ENCODE measurements at places on chromosomes 1 and 21.

GRCh38 chr1:48530727-48531351 is 58.8 kb upstream of the SPATA6 start:
- DNase-seq = no peak

DNA sequence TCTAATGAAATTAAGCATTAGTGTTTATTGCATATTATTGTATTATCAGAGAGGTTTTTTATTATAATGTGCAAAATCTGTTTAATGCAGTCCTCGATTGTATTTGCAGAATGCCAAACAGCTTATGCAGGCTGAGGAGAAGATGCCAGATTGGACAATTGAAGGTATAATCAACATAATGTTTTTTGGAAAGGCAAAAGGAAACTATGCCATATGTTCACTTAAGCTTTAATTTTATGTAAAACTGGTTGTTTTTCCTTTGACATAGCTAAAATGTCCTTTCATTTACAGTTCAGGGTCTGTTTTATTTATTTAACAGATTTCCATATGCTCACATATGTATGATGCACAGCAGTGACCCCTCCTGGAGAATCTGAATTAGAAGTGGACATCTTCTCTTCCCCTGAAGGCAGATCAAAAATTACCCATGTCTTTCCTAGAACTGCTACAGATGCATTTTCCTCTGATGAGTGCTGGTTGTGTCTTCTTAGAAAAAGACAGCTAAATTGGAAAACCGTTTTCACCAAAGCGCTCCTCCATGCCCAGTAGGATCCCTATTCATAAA is 143.5 kb upstream of the USH2A start:
- DNase-seq = no peak

DNA sequence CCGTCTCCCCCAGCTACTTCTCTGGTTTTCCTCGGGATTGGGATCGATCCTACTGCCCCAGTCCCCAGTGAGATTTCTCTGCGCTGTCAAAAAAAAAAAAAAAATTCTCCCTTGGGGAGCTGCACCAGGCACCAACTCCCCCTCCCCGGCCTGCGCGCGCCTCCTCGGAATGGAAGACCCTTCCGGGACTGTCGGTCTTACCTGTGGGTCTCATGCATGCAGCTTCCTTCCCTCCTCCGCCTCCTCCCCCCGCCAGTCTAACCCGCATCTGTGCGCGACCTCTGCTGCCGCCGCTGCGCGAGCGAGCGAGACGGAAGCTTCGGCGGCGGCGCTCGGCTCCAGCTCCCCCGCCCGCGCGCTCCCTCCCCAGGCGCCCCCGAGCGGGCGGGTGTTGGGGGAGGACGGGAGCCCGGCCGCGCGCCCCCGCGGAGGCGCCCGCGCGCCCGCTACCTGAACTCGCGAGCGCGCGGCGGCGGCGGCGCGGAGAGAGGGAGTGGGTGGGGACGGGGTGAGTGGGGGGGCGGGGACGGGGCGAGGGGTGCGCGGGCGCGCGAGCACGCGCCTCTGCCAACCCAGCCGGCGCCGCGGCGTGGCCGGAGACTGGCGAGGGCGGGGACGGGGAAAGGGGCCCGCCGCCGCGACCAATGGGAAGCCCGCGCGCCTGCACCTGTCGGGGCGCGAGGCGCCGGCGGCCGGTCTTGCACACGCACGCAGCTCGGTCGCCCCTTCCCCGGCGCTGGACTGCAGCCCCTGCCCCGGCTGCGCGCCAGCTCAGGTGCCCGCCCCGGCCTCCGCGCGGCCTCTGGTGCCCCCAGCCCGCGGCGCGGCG is at the start of gene SUSD4:
SUSD4 (minus strand) TSS at position 321 of the 829 bp plus-strand sequence. CDS start 751 bp downstream, outside the sequence.
- DNase-seq = peak; percentile 50

- no peak for DNase-seq
Measured at GRCh38 chr1:150221552-150221951, 14.4 kb downstream of the ANP32E start.

GRCh38 chr1:13593511-13594131 is 10.0 kb downstream of the PDPN start:
- DNase-seq = no peak

- peak; percentile 17 for DNase-seq
Measured at GRCh38 chr1:42035205-42035829, 116.6 kb upstream of the HIVEP3 start.

DNA sequence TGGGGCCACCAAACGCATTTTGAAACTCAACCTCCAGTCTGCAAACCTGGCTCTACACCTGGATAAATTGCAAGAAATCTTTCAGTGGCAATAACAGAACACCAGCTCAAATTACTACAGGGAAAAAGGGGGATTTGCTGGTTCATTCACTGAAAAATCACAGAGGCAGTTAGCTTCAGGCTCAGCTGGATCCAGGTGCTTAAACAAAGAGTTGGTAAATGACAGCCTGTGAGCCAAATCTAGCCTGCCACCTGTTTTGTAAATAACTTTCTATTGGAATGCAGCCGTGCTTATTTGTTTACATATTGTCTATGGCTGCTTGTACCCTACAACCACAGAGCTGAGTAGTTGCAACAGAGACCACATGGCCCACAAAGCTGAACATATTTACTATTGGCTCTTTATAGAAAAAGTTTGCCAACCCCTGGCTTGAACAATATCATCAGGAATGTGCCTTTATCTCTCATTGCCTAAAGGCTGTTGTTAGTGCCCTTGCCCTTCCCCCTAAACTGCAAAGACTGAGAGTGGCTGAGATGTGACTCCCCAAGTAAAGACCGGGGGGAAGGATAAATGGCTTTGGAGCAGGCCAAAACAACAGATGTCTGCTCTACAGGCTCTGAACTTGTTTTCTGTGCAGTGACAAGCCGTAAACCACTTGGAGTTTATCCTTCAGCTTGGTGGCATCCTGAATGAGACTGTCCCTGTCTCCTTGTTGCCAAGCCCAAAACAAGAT is 21.5 kb upstream of the PTPRF start:
- DNase-seq = no peak

DNA sequence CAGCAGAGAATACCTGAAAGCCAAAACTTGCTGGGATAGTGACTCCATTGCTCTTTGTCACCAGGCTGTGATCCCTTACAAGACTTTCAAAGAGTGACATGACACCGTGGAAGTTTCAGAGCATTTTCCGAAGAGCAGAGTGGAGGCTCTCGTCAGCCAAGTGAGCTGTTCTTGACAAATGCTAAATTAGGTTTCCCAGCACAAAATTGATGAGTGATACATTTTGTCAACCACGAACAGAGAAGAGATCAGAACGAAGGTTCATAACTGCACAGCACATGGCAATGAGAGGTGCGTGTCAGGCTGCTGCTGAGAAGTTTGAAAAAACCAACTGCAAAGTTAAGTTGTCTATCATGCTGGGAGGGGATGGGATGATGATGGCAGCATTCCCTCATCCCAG is 184.4 kb upstream of the C1orf174 start:
- no peak for DNase-seq

All from stimulated activated CD8-positive, alpha-beta memory T cell treated with anti-CD3 and anti-CD28 coated beads, Interleukin-4, amount 100 ng/mL, for 1 hour (primary cell).